ENCODE measurements at places on chromosomes 13 and 19. TPM values are rescaled to one million over a fixed set of nuclear protein-coding genes. Genes with fewer than 3 reads are reported as not detected.
A peak's percentile ranks its signal among the peaks of the same experiment; 100 is the strongest.

GRCh38 chr19:46481223-46481848, 10.0 kb upstream of the PNMA8A start:
- no peak for DNase-seq
- no peak overlapping the region for H3K27ac ChIP-seq

DNA sequence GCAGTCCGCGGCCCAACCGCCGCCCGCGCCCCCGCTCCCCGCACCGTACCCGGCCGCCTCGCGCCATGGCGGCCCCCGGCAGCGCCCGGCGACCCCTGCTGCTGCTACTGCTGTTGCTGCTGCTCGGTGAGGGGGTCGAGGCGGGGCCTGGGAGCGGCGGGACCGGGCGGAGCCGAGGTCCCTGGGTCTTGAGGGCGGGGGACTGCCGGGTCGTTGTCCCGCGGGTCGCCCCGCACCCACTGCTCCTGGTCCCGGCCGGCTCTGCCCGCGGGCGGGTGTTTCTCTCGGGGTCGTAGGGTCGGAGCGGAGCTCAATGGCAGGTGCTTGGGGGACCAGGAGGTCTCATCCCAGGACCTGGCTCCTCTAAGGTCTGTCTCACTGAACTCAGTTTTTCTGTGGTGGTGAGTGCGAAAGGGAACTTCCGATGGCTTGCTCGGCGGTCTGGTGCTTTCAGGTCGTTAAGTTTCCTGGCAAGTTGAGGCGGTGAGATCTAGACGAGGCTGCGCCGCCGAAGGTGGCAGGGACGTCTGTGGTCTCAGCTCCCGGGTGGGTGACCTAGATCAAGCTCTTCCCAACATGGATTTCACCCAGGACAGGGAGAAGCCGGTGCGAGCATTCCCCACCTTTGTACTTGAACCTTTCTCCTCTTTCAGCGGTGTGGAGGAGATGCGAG, 467 bp downstream of the LAMP1 start:
- peaks cover 5% of the 10 kb centered on the region for H3K4me1 ChIP-seq
- DNase-seq = no peak
- H3K27me3 ChIP-seq = peaks cover 2% of the 10 kb centered on the region
- peak overlapping the region; percentile 98 for H3K4me3 ChIP-seq

DNA sequence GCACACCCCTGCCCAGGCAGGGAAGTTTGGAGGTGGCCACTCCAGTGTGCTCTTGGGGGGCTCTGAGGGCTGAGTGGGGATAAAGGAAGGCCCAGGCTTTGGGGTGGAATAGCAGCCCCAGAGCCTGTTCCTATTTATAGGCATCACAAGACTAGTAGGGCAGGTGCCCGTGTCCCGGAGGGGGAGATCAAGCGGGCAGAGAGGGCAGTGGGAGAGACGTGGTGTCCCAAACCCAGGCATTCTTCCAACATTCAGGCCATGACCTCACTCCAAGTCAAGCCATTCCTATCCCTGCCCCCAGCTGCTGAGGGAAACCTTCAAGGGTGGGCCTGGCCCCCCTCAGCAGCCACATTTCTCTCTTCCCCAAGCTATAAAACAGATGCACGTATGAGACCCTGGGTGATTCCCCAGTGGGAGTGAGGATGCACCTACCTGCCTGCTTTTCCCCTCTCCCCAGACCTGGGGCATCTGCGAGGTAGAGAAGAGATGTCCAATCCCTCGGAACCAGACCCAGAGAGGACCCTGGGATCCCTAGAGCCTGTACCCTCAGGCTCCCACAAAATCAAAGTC, 3.9 kb downstream of the WIZ start:
- no peak overlapping the region for H3K27ac ChIP-seq
- no peaks in the 10 kb centered on the region for H3K36me3 ChIP-seq
- H3K27me3 ChIP-seq = no peaks in the 10 kb centered on the region
- no peak overlapping the region for H3K4me3 ChIP-seq

DNA sequence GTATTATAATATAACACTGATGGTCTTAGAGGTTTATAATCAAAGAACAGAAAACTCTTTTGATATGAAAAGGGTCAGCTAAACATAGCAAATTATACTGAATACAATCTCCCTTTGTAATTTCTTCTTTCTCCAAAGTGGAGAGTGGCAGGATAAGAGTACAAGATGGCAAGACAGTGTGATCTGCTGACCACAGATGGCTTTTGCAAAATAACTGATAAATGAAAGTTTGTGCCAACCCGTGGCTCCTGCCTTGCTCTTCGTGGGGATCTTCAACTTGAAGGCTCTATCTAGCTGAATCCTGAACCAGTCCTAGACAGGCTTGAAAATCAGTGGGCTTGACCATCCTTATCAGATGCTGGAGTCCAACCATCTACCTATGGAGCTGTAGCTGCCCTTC, 185.7 kb downstream of the VWA8 start:
- no peaks in the 10 kb centered on the region for H3K27me3 ChIP-seq
- no peak overlapping the region for H3K4me3 ChIP-seq
- no peak for DNase-seq

GRCh38 chr13:27304099-27304498, 33.5 kb downstream of the RASL11A start:
- no peak overlapping the region for H3K27ac ChIP-seq
- no peak for DNase-seq
- H3K27me3 ChIP-seq = no peaks in the 10 kb centered on the region
- H3K36me3 ChIP-seq = no peaks in the 10 kb centered on the region

The KIR3DL1 gene
- not detected for total RNA-seq

The C19orf85 gene
- total RNA-seq = 0.34 TPM
